T-helper 9 cell (primary cell): ENCODE measurements at places on chromosomes 12 and 14.

DNA sequence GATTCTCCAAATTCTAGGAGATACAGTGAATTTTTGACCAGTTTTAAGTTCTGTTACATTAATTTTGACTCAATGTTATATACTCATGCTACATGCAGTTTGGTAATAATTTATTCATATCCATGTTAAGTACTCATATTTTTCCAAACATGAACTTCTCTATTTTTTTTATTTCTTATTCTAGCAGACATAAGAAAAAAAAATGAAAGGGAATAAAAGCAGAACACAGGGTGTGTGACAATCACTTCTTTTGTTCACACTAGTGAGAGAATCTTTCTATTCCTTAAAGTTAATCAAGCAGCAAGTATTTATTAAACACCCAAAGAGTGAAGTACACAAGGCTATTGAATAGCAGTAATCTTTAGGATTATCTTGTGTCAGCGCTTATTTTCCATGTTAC is 171.1 kb upstream of the ATP2B1 start:
- DNase-seq, result no peak

GRCh38 chr12:76976777-76977382 is 88.5 kb downstream of the E2F7 start:
- DNase-seq, result no peak

- DNase-seq, result no peak
Measured at GRCh38 chr14:76717508-76718290, 43.6 kb upstream of the VASH1 start.

DNA sequence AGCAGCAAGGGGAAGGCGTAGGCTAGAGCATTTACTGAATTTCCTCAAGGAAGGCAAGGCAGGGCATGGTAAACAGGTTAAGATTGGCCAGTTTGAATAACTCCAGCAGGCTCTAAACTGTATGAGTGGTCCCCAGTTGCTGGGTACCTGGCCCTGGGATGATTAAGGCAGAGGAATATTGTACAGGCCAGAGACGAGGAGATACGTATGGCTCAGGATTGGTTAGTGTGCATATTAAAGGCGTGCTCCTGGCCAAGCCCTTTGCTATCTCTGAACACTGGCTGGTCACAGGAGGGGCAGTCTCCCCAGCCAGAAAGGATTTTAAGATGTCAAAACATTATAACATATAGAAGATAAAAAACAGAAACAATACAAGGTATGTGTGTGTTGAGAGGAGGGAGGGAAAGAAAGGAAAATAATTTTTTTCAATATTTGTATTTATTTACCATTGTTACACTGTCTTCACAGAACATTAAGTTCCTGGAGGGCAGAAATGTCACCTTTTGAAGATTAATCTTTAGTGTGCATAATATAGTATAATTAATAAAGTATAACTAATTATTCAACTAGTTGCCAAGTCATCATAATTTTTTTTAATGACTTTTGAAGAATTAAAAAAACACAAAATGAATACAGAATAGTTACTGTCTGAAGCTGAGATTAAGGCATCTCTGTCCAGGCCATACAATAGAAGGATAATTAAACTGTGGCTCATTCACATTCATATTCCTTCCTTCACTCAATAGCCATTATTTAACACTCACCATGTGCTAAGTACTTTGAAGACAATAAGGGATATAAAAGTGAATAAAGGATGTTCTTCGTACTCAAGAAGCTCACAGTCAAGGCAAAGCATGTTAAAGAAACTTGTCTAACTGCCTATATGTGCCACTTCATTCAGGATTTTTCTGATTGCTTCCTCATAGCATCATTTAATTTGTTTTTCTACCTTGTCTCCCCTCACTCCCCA is 41.9 kb downstream of the DCP1B start:
- DNase-seq, result no peak

- no peak for DNase-seq
Measured at GRCh38 chr12:89311703-89312293, 40.5 kb downstream of the DUSP6 start.

DNA sequence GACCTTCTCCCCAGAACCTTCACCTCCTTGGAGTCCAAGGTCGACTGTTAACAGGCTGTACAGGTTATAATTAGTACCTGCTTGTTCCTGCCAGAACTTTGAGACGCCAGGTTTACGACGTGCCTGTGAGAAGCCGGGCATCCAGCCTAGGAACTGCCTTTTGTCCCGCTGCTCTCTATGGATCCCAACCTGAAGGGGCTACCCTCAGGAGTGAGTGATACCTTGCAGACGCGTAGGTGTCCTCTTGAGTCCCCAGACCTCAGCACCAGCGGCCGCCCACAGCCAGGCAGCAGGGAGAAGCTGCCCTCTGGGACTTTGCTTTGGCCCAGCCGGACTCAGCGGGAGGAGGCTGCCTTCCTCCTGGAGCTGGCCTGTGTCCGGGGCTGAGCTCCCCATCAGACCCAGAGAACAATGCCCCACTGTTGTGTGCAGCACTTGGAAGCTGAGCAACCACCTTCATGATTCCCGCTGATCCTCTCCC is 16.2 kb downstream of the SYNE3 start:
- DNase-seq, result no peak

GRCh38 chr12:99498756-99499155 is 148.8 kb upstream of the GARIN6 start:
- DNase-seq, result no peak

- DNase-seq, result no peak
Measured at GRCh38 chr14:89767131-89767530, 187.4 kb downstream of the EFCAB11 start.

DNA sequence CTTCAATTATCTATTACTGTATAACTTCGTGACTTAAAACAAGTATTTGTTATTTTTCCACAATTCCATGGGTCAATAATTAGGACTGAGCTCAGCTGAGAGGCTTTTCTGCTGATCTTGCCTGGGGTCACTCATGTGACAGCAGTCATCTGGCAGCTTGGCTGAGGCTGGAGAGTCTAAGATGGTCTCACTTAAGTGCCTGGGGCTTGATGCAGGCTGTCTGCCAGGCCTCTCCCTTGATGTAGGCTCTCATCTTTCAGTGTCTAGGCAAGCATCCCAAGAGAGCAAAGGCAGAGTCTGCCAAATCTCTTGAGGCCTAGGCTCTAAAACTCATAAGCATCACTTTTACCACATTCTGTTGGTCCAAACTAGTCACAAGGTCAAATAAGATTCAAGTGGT is 93.2 kb downstream of the NKX2-1 start:
- no peak for DNase-seq

DNA sequence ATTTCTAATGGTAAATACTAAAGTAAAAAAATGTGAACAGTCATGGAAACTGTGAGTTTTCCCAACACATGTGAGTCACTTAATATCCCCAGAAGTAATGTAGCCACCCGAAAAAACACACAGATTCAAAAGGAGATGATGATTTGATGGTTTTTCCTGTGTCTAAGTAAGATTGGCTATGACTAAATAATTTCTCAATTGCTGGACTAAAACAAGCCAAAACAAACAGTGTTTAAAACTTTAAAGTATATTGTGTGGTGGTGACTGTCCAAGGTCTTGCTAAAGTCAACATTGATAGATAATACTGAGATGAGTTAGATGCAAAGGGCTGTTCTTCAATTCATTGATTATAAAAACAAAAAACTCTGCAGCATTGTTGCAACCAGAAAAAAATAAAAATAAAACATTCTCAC is 89.6 kb upstream of the SOX5 start:
- no peak for DNase-seq
